ENCODE measurements at places on chromosomes 2 and 18.

GRCh38 chr2:2464094-2464493 lies 133.0 kb upstream of the MYT1L start:
- no peak for DNase-seq

GRCh38 chr2:112917856-112918255 lies 6.9 kb downstream of the IL37 start:
- no peak for DNase-seq

DNA sequence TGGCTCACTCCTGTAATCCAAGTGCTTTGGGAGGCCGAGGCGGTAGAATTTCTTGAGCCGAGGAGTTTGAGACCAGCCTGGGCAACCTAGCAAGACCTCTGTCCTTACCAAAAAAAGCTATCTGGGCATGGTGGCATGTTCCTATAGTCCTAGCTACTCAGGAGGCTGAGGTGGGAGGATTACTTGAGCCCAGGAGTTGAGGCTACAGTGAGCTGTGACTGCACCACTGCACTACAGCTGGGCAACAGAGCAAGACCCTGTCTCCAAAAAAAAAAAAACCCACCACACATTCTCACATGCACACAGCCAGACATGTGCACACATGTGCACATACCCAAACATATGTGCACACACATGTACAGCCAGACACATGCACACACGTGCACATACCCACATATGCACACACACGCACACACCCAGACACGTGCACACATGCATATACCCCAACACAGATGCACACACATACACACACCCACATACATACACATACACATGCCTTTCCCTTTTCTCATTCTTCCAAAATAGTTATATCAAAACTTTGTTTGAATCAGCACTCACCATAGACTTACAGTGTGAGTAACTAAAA lies 14.2 kb downstream of the GREB1 start:
- no peak for DNase-seq

- no peak for DNase-seq
These were observed 1026.6 kb downstream of the TMEM182 start for GRCh38 chr2:103788389-103788788.

DNA sequence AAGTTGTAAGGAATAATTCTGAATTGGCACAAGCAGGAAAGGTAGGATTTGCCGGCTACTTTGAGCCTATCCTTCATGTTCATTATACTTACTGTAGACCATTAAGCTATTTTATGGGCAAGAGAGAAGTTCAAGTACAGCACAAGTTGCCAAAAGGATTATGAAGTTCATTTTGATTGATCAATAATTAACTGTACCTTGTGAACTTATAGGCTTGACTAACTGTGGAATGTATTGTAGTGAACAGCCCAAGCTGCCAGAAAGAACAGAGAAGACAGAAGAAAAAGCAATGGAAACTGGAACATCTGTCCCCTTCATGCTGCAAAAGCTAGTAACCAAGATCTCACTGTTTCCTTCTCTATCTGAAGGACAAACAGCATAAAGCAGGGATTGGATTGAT lies 810.1 kb upstream of the ZEB2 start:
- no peak for DNase-seq

- no peak for DNase-seq
These were observed 149.4 kb upstream of the EPAS1 start for GRCh38 chr2:46147626-46148368.

GRCh38 chr2:165007161-165007744 lies 51.9 kb upstream of the SLC38A11 start:
- no peak for DNase-seq

DNA sequence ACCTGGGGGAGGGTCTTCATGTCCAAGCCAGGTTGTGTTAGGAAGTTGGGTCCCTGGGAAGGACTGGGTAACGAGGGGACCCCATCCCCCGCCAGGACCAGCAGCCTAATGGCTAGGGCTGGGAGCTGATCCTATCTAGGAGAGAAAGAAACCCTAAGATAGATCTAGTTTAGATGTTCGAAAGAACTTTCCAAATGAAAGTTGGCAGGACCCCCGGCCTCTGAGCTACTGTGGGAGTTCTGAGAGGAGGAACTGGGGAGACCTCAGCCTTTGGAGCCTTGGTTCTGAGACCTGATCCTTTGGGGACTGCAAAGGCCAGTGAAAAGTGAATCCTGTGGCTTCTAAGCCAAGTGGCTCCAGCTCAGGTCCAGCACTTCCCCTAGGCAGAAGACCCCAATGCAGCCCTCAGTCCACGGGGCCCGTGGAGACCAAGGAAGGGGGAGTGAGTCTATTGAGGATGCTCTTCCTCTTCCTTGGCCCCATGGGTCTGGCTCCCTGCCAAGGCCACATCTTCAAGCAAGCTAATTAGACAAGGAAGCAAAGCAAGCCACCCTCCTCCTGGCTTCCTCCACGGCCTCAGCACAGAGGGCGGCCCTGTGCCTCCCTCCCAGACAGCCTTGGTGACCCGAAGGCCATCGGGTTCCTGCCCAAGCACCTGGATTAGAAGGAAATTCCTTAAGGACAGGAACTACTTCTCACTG lies 23.5 kb downstream of the CCT7 start:
- no peak for DNase-seq

- no peak for DNase-seq
These were observed 238.8 kb upstream of the FOSL2 start for GRCh38 chr2:28153851-28154250.

Measured in stimulated activated CD4-positive, alpha-beta T cell treated with anti-CD3 and anti-CD28 coated beads, TNF-alpha, amount 100 ng/mL, for 1 hour (primary cell).